ENCODE measurements at places on chromosomes 7 and 10. TPM values are rescaled to one million over a fixed set of nuclear protein-coding genes. Genes with fewer than 3 reads are reported as not detected.

DNA sequence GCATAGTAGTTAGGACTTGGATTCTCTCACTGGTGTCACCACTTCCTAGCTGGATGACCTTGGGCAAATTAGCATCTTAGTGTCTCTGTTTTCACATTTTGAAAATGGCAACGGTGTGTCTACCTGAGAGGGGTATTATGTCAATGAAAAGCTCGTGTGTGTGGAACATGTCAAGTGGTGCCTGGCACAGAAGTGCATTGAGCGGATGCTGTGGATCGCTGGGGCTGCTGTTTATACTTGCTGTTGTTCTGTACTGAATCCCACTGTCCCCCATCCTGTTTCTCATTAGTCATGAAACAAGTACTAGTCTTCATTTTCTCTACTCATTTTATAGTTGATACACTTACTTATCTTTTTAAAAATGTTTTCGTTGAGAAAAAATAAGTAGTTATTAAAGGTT, 26.1 kb downstream of the RBM33 start:
- no peak for DNase-seq

GRCh38 chr10:1567742-1568495, 169.4 kb downstream of the ADARB2 start:
- DNase-seq: no peak

DNA sequence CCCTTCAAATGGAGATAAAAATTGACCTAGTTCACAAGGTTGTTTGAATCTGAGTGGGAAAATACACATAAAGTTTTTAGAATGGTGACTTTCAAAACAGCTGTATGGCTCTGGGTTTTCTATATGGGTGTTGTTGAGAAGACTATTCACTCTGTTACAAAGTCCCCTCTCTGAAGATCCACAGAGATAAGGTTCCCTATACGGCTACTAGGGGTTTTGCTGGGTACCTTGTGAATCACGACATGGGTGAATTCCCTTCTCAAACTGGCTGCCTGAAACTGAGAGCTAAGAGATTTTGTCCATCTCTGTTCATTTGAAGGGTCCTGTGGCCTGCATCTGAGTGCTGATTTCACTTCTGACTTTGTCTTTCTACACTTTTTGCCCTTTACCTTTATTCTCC, 11.8 kb upstream of the SLC13A1 start:
- no peak for DNase-seq

DNA sequence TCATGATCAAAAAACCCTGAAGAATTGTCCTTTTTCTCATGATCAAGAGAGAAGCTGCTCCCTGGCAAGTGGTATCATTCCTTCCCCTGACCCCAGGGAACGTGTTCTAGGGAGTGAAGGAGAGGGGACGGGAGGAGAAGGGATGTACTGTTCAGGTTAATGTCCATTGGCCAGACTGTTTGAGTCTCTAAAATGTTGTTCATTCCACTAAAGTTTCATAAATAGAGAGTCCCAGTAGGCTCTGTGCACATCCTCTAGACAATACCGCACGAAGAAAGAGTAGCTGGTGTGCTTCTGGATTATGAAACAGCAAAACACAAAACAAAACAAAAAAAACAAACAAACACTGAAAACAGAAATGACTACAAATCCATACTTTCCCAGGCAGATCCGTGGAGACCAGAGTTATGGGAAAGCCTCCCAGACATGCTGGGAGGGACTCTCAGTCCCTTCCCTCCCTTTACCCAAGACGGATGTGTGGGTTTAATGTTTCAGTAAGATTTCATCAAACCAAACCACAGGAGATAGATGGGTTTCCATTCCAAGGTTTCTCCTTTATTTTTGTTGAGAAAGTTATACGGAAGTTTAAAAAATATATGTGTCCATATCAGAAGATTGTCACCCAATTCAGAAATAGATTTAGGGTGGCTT, 66.5 kb upstream of the TNS3 start:
- no peak for DNase-seq

Gene SEMA3C
- 19.5 TPM for polyA plus RNA-seq

Gene SEMA3D
- polyA plus RNA-seq: 0.01 TPM

All from psoas muscle (tissue), 8 donors.